ENCODE measurements at places on chromosomes 16 and 17.

GRCh38 chr16:82639263-82639662, 12.5 kb downstream of the CDH13 start:
- no peak for DNase-seq

GRCh38 chr17:43721537-43722268, 36.9 kb downstream of the SOST start:
- peak; percentile 61 for DNase-seq

- no peak for DNase-seq
Measured at GRCh38 chr16:373020-373598, 2.8 kb upstream of the MRPL28 start.

GRCh38 chr17:77662833-77663232, 295.7 kb upstream of the TNRC6C start:
- DNase-seq: no peak

DNA sequence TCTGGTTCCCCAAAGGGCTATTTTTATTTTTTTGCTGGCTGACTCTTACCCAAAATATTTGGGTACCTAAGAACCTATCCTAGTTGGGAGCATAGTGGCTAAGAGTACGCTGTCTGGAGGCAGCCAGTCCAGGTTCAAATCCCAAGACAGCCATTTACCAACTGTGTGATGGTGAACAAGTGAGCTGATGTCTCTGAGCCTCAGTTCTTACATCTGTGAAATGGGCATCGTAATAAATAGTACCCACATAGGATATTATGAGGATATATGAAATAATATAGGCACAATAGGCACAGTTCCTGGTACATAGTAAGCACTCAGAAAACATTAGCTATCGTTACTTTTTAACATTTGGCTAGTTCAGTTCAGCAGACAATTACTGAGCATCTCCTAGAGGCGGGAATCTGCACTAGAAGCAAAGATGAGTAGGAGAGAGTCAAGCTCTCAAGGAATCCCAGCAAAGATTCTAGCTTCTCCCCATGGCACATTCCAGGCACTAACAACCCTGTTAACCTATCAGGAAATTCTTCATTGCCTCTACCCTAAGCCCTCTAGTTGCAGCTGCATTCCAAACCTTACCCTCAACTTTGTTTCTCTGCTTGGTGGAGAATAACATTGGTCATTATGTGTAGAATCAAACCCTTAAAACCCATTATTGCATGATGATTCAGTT, 31.6 kb downstream of the GPR139 start:
- DNase-seq: no peak

GRCh38 chr17:64491034-64491860, 5.6 kb downstream of the POLG2 start:
- DNase-seq: peak; percentile 25

DNA sequence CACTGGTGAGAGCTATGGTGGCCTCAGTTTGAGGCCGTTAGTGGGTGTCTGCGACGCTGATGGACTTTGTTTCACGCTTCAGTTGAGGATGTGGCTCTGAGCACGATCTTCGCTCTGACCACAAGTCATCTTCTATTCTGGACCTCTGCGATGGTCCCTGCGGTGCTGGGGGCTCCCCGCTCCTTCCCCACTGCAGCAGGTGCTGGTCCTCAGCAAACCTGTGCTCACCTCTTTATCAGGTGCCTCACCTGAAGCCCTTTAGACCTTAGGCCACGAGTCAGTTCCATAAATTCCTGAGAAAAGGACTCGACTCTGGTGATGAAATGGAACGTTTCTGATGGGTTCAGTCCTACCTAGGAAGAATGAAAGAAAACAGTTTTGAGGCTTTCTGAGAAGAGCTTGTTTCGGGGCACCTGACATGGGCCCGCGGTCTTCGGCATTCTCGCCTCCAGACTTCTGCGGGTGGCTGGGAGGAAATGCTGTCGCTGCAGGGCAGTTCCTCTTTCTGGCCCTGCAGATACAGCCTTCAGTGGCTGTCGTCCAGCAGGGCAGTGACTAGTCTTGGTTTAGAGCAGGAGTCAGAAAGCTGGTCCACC, 4.7 kb downstream of the KCTD5 start:
- DNase-seq: no peak

- peak; percentile 37 for DNase-seq
Measured at GRCh38 chr17:39000021-39000601, 32.9 kb upstream of the FBXO47 start.

- DNase-seq: no peak
Measured at GRCh38 chr17:82320956-82321927, 3.8 kb upstream of the CD7 start.

DNA sequence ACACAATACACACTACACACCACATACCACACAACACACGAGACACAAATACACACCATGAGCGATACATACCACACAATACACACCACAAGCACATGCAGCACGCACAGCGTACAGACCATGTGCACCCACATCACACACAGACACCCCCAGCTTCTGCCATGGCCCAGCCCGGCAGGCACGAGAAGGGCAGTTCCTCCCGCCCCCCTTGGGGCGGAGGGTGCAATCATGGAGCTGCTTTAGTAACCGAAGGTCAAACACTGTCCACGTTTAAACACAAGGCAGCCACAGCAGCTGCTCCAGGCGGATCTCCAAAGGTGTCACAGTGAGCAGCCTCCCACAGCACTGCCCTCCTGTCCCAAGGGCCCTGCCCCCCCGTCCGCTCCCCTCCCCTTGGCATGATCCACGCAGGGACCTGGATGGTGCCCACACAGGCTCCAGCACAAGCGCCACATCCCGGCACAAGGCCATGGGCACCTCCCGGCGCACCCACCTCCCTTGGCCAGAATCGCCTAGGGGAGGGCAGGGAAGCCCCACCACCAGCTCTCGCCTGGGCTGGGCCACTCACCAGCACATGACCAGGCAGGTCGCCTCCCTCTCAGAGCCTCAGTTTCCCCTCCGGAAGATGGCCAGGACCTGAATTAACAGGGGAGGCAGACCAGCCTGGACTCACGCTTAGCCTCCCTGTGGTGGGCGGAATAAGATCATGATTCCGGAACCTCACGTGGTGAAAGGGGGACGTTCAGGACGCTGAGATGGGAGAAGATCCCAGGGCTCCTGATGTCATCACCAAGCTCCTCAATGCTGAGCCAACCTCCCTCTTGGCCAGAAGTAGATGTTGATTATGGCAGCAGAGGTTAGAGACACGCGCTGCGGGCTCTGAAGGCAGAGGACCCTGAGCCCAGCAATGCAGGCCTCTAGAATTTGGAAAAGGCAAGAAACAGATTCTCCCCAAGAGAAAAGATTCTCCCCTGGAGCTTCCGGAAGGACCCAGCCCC, 32.6 kb upstream of the ZNF469 start:
- DNase-seq: no peak

DNA sequence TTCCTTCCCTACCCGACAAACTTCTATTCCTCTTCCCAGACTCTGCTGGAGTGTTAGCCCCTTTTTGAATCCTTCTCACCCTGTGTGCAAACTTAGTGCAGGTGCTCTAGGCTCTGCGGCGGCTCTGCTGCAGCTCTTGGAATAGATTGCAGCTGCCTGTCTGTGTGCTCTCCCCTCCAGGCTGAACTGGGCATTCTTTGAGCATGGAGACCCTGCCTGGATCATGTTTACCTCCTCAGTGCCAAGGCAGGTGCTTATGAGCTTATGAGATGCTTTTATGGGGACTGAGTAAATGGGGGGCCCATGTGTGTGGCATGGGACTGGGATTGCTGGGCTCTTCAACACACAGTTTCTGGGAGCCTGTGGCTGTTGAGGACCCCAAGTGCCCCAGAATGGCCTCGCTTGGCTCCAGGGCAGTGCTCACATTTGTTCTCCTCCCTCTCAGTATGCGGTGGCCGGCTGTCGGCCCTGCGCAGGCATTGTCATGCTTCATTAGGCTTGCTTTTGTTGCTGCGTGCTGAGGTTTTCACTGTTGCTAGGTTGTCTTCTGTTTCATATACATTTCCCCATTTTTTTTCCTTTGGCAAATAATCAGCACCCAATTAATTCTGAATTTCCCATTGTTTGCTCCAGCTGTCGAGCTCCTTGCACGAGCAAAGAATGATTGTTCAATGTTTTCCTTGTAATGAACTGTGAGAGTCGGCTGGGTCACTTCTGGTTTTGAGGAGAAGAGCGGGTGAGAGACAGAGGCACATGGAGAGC, 185.5 kb upstream of the NLRP1 start:
- DNase-seq: peak; percentile 17

GRCh38 chr17:58097384-58098088, 14.3 kb downstream of the DYNLL2 start:
- no peak for DNase-seq

GRCh38 chr17:59521465-59522126, 43.8 kb upstream of the DHX40 start:
- DNase-seq: peak; percentile 42

DNA sequence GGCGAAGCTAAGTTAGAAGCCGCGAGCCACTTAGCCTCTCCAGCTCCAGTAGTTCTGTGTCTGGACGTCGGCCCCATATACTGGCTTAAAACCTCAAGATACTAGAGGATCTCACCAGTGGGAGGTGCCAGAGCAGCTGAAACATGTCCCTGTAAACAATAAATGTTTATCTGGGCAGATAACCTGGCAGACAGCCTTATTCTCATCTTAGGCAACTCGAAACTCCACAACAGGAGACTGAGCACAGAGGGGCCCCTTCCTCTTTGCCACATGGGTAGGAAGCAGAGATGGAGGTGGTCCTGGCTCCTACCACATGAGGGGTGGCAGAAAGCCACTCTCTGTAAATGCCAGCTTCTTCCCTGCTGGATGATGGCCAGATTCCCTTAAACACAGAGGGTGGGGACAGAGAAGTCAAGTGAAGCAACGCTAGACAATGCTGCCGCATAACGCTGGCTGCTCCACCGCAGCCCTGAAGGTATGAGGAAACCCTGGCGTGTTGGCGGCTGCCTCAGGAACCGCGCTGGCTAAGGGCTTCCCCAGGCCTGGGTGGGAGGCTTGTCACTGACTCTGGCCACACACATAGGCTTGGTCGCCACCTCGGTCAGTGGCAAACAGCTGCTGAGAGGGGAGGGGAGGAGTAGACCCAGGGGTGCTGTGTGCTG, 67.9 kb downstream of the HIC1 start:
- DNase-seq: peak; percentile 76

All from AG10803 (cell line).